ENCODE measurements at places on chromosomes 13 and 19.

- no peak for DNase-seq
These were observed 96.3 kb downstream of the MYCBP2 start for GRCh38 chr13:77230560-77230959.

DNA sequence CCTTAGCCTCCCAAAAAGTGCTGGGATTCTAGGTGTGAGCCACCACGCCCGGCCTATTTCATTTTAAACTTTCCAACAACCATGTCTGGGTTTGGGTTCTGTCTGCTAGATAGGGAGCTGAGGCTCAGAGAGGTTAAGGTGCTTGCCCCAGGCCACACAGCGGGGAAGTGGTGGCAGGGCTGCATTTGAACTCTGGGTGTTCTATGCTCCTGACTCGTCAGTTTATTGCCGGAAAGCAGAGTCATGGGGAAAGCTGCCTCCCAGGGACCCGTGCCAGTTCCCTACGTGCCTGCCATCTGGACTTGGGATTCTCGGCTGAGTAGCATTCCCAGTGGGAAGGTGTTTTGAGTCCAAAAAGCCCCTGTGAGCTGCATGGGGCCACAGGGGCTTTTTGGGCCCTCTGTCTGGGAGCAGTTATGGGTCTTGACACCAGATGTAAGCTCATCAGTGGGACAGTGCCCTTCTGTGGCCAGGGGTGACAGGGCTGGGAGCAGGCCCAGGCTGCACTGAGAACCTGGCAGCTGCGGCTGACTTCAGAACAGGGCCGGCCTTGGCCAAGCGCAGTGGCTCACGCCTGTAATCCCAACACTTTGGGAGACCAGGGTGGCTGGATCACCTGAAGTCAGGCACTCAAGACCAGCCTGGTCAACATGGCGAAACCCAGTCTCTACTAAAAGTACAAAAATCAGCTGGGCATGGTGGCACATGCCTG, 10.9 kb downstream of the RFX1 start:
- DNase-seq: no peak

DNA sequence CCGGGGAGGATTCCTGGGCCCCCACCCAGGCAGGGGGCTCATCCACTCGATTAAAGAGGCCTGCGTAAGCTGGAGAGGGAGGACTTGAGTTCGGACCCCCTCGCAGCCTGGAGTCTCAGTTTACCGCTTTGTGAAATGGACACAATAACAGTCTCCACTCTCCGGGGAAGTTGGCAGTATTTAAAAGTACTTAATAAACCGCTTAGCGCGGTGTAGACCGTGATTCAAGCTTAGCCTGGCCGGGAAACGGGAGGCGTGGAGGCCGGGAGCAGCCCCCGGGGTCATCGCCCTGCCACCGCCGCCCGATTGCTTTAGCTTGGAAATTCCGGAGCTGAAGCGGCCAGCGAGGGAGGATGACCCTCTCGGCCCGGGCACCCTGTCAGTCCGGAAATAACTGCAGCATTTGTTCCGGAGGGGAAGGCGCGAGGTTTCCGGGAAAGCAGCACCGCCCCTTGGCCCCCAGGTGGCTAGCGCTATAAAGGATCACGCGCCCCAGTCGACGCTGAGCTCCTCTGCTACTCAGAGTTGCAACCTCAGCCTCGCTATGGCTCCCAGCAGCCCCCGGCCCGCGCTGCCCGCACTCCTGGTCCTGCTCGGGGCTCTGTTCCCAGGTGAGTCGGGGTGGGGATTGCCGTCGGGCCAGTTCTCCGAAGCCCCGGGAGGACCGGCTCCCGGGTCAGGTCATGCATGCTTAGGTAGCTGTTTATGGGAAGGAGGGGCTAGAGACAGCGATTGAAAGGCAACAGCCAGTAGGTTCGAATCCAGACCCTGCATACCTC, at the start of gene ICAM1:
TSS of gene ICAM1 (plus strand) at position 505 of the 779 bp plus-strand sequence. CDS start at position 545, 40 bp downstream.
- DNase-seq: no peak

GRCh38 chr13:35992964-35993363, 138.2 kb downstream of the DCLK1 start:
- DNase-seq: no peak

DNA sequence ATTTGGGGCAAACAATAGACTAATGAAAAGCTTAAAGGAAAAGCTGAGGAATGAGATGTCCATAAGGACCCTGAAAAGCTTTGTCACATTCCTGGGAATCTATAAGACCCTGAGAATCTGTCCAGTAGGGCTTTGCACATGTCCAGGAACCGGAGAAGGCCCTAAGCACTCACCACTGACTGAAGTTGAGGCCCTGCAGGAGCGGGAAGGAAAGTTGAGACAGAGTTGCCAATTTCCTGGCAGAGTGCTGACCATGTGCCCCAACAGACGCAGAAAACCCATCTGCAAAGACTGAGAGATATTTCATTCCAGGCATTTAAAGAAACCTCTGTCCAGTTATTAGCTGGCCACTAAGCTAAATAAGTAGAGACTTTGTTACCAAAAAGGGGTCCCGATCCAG, 890.5 kb downstream of the UQCRFS1 start:
- no peak for DNase-seq

GRCh38 chr13:42146359-42146758, 97.9 kb downstream of the DGKH start:
- DNase-seq: no peak

DNA sequence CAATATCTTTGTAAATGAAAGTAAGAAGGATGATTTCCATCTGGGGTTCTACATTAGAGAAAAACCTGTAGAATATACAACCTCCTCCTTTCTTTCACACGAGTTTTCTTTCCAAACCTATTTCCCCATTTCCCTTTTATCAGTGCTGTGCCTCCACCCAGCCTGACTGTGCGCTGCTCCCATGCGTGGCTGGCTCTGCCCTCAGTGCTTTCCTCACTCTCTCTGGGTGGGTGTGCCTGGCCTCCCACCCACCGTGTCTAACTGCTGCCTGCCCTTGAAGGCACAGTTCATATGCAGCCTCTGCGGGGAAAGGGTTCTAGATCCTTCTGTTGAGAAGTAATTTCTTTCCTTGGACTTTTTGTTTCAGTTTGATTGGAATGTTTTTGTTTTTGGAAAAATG, 70.7 kb downstream of the PCCA start:
- DNase-seq: no peak

GRCh38 chr19:39388657-39389056, 2.2 kb downstream of the PAF1 start:
- DNase-seq: no peak

DNA sequence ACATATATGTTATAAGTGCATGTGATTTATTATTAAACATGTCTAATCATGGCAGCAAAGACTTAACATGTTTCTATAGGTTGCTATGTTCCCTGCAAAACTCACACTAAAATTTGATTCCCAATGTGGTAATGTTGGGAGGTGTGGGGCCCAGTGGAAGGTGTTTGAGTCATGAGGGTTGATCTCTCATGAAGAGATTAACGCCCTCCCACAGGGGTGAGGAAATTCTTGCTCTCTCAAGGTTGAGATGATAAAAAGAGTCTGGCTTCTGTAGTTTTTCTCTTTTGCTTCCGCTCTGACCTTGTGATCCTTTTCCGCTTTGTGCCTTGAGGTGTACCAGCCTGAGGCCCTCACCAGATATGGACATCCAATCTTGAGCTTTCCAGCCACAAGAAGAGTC, 737.5 kb upstream of the SLITRK5 start:
- DNase-seq: no peak

GRCh38 chr19:5558101-5558621, 9.6 kb downstream of the TINCR start:
- DNase-seq: no peak

DNA sequence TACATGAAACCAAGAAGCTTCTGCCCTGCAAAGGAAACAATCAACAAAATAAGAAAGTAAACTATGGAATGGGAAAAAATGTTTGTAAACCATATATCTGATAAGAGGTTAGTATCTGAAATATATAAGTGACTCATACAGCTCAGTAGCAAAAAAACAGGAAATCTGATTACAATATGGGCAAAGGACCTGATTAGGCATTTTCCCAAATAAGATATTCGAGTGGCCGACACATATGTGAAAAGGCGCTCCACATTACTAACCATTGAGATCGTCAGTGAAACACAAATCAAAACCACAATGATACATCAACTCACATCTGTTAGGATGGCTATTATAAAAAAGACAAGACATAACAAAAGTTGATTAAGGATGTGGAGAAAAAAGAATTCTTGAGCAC, 2818.6 kb upstream of the PCDH20 start:
- DNase-seq: no peak

DNA sequence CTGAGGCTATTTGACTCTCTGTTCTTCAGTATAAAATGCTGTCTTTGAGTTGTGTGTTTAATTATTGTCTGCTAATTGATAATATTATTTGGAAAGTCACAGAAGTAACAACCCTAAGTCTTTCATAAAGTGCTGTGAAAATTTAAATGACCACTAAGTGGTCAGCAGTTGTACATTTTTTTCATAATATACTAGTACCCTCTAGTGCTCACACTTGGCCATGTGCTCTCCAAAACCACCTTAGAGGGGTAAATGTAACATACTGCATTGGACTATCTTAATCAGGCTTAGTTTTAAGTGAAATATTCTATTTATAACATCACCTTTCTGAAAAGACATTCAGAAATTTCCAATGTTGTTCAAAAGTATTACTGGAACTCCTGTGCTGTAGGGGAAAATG, 745.3 kb downstream of the GPC5 start:
- no peak for DNase-seq

DNA sequence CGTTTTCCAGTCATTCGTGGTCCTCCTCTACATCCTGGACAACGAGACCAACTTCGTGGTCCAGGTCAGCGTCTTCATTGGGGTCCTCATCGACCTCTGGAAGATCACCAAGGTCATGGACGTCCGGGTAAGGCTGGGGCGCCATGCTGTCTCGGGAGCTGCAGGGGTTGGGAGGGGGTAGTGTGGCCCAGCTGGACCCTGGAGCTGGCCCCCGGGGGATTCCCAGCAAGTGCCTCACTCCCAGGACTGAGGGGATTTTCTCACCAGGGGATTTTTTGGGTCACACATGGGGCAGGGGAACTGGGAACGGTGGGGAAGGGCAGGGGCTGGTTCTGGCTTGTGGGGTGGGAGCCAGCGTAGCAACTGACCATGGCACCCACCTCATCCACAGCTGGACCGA, 10.8 kb upstream of the RELB start:
- no peak for DNase-seq

- no peak for DNase-seq
These were observed 565.1 kb downstream of the LIG4 start for GRCh38 chr13:107650081-107650701.

DNA sequence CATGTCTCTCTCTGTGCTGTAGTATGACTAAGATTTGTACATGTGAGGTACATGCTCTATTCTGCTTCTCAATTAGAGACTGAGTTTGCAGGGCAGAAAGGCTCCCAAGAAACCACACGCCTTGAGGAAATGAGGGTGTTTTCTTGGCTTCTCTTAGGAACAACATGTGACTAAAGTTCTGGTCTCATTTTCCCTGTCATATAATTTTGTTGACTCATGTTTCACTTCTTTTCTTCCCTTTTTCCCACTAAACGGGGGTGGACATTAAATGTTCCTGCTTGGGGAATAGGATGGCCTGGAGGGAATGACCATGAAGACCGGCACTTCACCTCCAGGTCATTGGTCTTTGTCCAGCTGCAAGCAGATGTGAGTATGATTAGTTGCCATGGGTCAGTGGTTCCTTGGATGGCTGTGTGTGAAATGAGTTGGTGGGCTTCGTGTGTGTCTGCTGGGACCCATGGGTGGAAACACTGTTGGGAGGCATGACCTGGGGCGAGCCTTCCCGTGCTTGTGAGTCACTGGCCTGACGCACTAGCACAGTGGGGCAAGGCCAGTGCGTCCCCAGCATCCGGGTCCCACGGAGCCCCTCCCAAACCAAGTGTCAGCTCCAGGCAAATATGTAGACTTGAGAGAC, 56.6 kb downstream of the COL4A1 start:
- no peak for DNase-seq

GRCh38 chr13:57724486-57725272, 93.1 kb downstream of the PCDH17 start:
- no peak for DNase-seq

- DNase-seq: no peak
These were observed 11.6 kb downstream of the CLDN10 start for GRCh38 chr13:95564091-95564490.

DNA sequence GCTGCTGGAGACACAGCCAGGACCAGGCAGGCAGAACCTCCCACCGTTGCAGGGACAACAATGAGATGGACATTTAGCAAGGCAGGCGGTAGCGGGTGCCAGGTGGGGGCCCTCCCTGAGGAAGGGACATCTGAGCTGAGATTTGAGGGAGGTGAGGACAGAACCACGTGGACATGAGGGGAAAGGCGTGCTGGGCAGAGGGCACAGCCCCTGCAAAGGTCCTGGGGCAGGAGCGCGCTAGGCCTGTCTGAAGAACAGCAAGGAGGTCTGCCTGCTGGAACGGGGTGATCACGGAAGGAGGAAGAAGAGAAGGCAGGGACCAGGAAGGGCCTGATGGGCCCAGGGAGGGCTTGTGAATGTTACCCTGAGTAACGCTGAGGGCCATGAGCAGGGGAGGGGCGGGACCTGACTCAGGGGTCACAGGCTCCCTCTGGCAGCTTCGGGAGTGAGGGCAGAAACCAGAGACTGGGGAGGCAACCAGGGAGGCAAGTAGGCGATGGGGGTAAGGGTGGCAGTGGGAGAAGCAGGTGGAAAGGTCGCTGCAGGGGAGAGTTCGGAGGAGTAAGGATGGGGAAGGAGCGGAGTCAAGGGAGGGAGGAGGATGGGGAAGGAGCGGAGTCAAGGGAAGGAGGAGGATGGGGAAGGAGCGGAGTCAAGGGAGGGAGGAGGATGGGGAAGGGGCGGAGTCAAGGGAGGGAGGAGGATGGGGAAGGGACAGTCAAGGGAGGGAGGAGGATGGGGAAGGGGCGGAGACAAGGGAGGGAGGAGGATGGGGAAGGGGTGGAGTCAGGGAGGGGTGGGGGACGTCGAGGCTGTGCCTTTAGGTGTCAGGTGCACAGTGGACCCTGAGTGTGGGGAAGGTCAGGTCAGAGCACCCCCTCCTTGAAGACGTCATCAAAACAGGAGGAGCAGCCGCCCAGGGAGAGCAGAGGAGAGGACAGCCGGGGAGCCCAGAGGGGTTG, 15.7 kb upstream of the B3GNT3 start:
- no peak for DNase-seq

DNA sequence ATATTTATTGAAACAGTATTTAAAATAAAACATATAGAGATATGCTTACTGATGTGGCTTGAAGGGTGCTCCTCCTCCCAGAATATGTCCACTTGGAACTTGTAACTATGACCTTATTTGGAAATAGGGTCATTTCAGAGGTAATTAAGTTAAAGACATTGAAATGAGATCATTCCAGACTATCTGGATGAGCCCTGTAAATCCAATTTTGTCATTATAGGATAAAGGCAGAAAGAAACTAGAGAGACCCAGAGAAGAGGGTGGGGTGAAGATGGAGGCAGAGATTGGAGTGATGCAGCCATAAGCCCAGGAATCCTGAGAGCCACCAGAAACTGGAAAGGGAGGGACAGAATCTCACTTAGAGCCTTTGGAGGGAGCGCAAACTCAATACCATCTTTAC, 243.2 kb downstream of the OXGR1 start:
- DNase-seq: no peak

GRCh38 chr13:110106726-110107125, 200.2 kb downstream of the COL4A1 start:
- no peak for DNase-seq

DNA sequence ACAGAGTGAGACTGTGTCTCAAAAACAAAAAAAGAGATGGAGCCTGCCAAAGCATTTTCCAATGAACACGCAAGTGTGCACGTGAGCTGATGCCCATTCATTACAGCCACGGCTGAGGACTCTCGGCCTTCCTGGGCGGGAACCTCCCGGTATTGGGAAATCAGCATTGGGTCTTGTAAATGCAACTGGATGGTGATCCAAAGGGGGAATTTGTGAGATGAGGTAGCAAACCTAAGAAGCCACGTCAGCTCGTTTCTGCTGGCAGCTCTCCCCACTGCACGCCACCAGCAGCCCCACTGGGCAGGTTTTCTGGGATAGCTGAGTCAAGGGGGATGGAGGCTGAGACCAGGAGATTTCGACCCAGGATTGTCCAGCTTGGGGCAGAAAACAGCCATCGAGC, 11.5 kb downstream of the C13orf46 start:
- DNase-seq: no peak
